ENCODE measurements at places on chromosomes 6 and 20. TPM values are rescaled to one million over a fixed set of nuclear protein-coding genes. Genes with fewer than 3 reads are reported as not detected.

DNA sequence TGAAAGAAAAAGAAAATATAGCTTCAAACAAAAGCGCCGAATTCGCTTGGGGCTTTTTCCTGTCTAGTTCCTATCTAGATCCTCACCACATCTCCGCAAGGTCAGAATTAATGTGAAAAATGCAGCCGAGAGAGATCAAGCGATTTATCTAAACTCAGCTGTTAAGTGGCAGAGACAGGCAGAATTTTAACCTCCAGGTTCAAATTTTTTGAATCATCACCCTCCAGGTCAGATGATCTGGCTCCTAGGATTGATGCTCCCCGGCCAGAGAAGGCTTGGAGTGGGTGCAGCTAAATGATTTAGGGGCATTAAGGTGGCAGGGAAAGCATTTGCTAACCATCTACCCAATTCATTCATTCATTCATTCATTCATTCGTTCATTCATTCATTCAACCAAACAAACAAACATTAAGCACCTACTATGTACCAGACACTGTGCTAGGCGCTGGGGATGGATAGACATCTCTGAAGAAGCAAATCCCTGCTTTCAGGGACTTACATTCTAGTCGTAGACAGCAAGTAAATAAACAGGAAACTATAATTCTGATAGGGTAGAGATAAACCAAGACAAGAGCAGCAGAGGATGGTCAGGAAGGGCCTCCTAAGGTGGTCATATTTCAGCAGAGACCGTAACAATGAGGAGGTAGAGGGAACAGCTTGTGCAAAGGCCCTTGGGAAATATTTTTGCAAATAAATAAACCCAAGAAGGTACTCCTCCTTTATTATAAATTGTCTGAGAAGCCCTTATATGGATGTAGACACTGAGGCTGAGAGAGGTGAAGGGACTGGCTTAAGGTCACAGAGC lies 672 bp upstream of the UBE2V1 start:
- no peaks in the 10 kb centered on the region for H3K27me3 ChIP-seq
- peaks cover 3% of the 10 kb centered on the region for H3K36me3 ChIP-seq
- H3K27ac ChIP-seq = peak overlapping the region; percentile 97
- DNase-seq = no peak
- peaks cover 63% of the 10 kb centered on the region for H3K4me1 ChIP-seq
- H3K4me3 ChIP-seq = peak overlapping the region; percentile 99

GRCh38 chr6:14068133-14068532 lies 49.4 kb upstream of the CD83 start:
- peaks cover 14% of the 10 kb centered on the region for H3K4me1 ChIP-seq
- peak overlapping the region; percentile 43 for H3K27ac ChIP-seq

DNA sequence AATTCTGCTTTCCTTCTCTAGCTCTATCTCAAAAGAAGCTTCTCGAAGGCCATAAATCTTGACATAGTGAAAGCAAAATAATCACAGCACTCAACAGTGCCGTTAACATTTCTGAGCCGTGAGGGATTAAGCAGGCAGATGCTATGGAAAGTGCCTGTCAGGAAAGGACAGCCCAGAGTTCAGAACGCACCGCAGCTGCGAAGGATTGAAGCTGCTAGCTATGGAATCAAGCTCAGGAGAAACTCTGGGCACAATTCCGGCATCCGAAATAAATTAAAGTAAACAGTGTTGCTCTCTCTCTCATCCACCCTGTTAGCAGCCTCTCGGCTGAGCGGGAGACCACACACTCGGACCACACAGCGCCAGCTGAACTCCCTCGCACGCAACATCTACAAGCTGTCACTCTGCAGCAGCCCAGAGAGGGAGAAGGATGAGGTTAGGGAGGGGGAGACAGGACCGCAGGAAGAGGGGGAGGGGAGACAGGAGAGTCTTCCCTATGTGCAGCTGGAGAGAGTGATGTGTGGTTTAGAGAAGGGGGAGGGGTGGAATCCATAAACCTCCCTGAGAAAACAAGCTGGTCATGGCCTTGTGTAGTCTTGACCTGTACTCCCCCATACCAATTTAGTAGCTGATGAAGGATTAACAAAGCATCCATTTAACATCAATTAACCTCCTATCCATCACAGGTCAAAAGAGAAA lies 9.0 kb downstream of the EXOC2 start:
- DNase-seq = peak; percentile 93
- H3K27ac ChIP-seq = peak overlapping the region; percentile 91
- peak overlapping the region; percentile 71 for H3K4me3 ChIP-seq
- H3K36me3 ChIP-seq = peaks cover 1% of the 10 kb centered on the region
- peaks cover 60% of the 10 kb centered on the region for H3K4me1 ChIP-seq

DNA sequence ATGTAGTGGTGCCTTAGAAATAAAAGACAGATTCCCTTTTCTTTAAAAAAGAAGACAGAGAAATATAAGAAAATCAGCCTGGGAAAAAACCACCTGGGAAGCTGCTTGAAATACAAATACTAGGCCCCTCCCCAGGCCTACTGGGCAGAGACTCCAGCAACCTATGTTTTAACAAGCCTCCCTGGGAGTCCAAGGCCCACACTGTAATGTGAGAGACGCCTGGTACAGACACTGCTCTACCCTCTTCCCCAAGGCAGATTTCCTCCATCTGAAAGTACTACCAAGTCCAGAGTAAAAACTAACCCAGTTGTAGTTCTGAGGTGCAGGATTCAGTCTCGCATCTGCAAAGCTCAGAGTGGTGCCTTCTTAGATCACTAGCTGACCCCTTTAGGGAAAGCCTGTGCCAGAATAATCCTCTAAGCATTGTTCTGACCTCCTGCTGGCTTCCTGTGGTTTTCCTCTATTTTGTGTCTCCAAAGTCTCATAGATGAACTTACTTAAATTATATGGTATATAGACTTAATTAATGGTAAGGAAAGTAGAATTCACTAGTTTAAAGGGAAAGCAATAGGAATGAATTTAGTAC lies 270.2 kb upstream of the SLC35B3 start:
- H3K4me1 ChIP-seq = peaks cover 7% of the 10 kb centered on the region
- H3K27me3 ChIP-seq = peaks cover 5% of the 10 kb centered on the region
- DNase-seq = no peak
- H3K4me3 ChIP-seq = no peak overlapping the region
- no peaks in the 10 kb centered on the region for H3K36me3 ChIP-seq
- H3K27ac ChIP-seq = no peak overlapping the region

DNA sequence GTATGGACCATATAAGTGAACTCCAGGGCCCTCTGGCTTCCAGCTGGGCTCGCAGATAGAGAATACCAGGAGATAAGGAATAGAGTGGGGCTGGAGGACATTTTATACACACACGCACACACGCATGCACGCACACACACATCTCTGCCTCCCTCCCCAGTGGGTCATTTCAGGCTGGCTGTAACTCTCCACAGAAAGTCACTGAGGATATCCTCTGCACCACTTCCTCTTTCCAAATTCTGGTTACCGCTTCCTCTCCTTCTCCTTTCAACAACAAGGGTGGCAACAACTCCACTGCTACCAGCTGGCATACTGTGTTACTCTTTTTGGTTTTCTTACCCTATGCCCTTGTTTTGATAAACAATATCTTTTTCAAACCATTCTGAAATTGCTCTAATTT lies 280.2 kb downstream of the COL12A1 start:
- H3K27me3 ChIP-seq = no peaks in the 10 kb centered on the region
- no peak overlapping the region for H3K27ac ChIP-seq
- no peak for DNase-seq
- no peak overlapping the region for H3K4me3 ChIP-seq
- peaks cover 6% of the 10 kb centered on the region for H3K36me3 ChIP-seq
- peaks cover 37% of the 10 kb centered on the region for H3K4me1 ChIP-seq

- no peak overlapping the region for H3K4me3 ChIP-seq
- no peak for DNase-seq
- no peaks in the 10 kb centered on the region for H3K36me3 ChIP-seq
- H3K4me1 ChIP-seq = peaks cover 8% of the 10 kb centered on the region
- H3K27me3 ChIP-seq = no peaks in the 10 kb centered on the region
Measured at GRCh38 chr20:53884859-53885541, 185.4 kb downstream of the BCAS1 start.

DNA sequence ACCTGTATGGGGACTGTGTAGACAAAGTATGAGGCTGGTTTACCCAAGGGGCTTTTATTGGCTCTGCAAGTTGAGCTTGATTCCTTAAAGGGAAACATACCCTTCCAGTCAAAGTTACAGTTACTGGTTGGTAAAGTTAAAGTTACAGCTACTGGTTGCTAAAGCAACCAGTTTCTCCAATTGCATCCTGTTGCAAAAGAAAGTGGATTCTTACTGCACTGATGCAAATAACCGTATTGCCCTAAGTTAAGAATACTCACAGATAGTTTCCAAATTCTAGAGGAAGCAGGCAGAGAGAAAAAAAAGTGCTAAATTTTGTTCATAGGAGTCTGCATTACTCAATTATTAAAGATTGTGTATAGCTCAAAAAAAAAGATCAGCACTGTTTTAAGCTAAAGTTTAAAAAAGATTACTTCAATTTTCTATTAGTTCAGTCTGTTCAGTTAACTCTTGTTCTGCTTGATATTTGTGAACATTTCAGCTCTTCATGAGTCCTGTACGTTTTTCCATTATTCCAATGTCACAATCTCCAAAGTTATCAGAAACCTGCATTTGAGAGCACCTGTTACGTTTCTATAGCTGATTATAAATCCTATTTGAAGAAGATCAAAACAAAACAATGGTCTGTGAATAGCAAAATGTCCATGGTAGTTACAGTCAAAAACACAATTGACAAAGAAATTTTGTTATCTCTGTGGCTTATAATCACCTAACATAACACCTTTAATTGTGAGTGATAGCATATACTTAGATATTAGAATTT lies 8.6 kb upstream of the IL22RA2 start:
- no peak for DNase-seq
- no peaks in the 10 kb centered on the region for H3K4me1 ChIP-seq
- H3K36me3 ChIP-seq = peaks cover 3% of the 10 kb centered on the region
- no peak overlapping the region for H3K27ac ChIP-seq

DNA sequence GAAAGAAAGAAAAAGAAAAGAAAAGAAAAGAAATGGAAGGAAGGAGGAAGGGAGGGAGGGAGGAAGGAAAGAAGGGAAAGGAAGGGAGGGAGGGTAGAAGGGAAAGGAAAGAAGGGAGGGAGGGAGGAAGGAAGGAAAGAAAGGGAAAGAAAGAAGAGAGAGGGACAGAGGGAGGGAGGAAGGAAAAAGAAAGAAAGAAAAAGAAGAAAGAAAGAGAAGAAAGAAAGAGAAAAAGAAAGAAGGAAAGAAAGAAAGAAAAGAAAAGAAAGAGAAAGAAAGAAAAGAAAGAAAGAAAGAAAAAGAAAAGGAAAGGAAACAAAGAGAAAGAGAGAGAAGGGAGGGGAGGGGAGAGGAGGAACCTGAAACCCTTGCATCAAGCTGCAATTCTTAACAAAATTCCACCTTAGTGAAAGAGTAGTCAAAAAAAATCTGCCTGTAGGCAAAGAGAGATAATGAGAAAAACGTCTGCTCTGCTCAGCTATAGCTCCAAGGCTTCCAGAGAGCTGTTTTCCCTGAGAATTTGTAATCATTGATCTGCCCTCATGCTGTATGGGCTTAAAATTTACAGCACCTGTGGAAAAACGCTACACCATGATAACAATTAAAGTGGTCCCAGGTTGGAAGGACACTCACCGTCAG lies 16.7 kb upstream of the MYCT1 start:
- H3K4me3 ChIP-seq = no peak overlapping the region
- H3K4me1 ChIP-seq = no peaks in the 10 kb centered on the region
- H3K27ac ChIP-seq = no peak overlapping the region

DNA sequence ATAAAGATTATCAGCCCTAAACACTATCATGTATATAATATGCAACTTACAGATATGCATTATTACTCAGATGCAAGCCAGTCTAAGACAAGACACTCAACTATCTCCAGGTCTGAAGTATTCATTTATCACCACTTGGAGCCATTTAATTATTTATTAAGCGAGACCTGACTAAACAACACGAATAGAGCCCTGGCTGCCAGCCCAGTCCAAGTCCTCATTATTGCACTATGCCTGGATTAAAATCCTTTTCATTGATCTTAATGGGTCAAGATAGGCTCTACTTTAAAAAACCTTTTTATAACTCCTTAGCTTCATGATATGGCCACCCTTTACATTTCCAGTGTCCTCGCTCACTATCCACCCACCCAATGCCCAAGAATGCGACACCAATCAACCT lies 183.1 kb upstream of the MARCKS start:
- H3K27me3 ChIP-seq = no peaks in the 10 kb centered on the region
- DNase-seq = no peak
- H3K4me1 ChIP-seq = peaks cover 3% of the 10 kb centered on the region
- no peak overlapping the region for H3K4me3 ChIP-seq
- H3K36me3 ChIP-seq = no peaks in the 10 kb centered on the region

DNA sequence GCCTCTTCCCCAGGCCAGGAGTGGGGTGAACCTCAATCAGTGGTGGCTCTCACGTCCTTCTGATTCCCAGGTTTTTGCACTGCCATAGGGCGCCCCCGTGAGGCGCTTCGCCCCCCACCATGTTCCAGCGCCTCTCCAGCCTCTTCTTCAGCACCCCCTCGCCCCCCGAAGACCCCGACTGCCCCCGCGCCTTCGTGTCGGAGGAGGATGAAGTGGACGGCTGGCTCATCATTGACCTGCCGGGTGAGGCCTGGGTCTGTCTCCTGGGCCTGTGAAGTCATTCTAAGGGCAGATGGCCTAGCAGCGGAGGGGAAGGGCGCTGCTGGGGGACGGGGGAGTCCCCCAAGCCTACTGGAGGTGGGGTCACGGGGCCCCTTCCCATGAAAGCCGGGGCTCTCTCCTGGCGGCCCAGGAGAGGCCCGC lies 4.5 kb downstream of the TP53INP2 start:
- DNase-seq = no peak
- no peaks in the 10 kb centered on the region for H3K27me3 ChIP-seq
- H3K36me3 ChIP-seq = peaks cover 3% of the 10 kb centered on the region
- peaks cover 49% of the 10 kb centered on the region for H3K4me1 ChIP-seq
- peak overlapping the region; percentile 82 for H3K4me3 ChIP-seq
- H3K27ac ChIP-seq = peak overlapping the region; percentile 75

- H3K27me3 ChIP-seq = no peaks in the 10 kb centered on the region
- no peak overlapping the region for H3K4me3 ChIP-seq
- no peak for DNase-seq
- H3K4me1 ChIP-seq = peaks cover 12% of the 10 kb centered on the region
- no peak overlapping the region for H3K27ac ChIP-seq
- H3K36me3 ChIP-seq = no peaks in the 10 kb centered on the region
Measured at GRCh38 chr6:92125681-92126080, 1293.7 kb downstream of the EPHA7 start.

GRCh38 chr6:30703821-30704220 lies 13.0 kb upstream of the NRM start:
- H3K4me3 ChIP-seq = no peak overlapping the region
- no peak for DNase-seq
- no peaks in the 10 kb centered on the region for H3K27me3 ChIP-seq
- H3K4me1 ChIP-seq = peaks cover 12% of the 10 kb centered on the region
- H3K27ac ChIP-seq = no peak overlapping the region

GRCh38 chr6:75201021-75201420 lies 4.8 kb downstream of the COL12A1 start:
- H3K36me3 ChIP-seq = peaks cover 37% of the 10 kb centered on the region
- no peaks in the 10 kb centered on the region for H3K27me3 ChIP-seq
- peak overlapping the region; percentile 100 for H3K4me3 ChIP-seq
- peaks cover 58% of the 10 kb centered on the region for H3K4me1 ChIP-seq
- H3K27ac ChIP-seq = peak overlapping the region; percentile 98
- no peak for DNase-seq

The MMP24 gene
- 0.63 TPM for total RNA-seq

The DEFB132 gene
- total RNA-seq = not detected

The SCRT2 gene
- not detected for total RNA-seq

All from osteocyte (in vitro differentiated cells).